ENCODE measurements at places on chromosomes 13 and 19.
A peak's percentile ranks its signal among the peaks of the same experiment; 100 is the strongest.

DNA sequence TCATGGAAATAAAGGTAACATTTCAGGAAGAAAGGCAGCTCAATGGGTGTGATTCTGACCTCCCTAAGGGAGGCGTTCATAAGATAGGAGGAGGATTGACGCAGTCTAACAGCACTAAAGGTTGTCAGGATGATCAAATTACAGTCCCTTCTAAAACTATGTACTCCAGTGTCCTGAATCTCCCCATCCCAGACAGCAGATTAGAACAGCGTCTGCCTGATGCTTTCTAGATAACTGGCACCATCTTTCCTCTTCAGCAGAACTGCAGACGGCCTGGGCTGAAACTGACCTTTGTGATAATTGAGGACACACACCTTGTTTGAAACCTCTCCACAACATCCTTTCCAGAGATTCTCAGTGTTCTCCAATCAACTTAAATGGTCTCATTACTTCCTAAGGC lies 25.5 kb upstream of the SACS start:
- no peak for DNase-seq

- DNase-seq: no peak
These were observed 245.0 kb downstream of the KLF5 start for GRCh38 chr13:73303851-73304250.

GRCh38 chr13:29266261-29266660 lies 329.2 kb downstream of the SLC7A1 start:
- DNase-seq: no peak

GRCh38 chr13:100987948-100988347 lies 313.4 kb upstream of the TMTC4 start:
- DNase-seq: no peak

DNA sequence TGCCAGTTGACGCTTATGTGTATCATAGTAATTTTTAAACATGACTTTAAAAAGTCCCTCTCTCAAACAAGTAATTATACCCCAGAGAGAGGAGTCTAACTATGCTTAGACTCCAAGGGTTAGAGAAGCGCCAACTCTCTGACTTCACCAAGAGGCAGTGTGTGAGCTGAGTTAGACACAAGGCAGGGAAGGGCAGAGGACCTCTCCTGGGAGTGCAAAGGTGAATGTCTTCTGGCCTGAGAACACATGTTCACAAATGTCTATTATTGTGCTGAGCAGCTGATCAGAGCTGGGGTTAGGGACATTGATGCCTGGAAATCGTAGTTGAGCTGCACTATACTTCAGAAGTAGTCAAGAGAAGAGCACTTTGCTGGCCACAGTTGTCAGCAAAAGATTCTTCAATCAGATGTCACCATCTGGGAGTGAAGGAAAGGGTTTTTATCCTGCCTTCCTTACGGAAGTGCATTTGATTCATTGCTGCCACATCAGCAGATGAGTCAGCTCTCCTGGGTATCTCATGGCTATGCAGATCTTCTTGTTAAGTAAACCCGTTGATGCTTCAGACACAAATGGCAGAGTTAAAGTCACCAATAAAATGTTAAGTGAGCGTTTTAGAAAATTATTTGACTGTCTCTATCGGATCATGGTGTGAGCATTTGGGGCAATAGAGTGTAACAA lies 283.2 kb upstream of the ARGLU1 start:
- DNase-seq: no peak

DNA sequence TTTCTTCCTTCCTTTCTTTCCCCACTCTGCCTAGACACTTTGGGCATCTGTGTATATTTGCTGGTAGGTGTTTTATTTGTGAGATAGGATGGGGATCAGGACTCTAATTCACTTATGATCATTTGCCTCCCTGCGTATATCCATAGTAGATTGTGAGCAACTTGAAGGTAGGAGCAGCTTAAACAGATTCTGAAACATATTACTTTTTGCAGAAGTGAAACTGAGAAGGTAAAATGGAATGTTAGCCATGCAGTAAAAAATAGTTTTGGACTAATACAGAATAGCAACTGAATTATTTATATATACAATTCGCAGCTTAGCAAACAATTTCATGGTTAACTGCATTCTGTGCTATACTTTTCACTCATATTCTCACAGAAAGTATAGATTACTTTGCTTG lies 38.7 kb downstream of the RNF6 start:
- no peak for DNase-seq

GRCh38 chr19:31674503-31675192 lies 325.4 kb upstream of the TSHZ3 start:
- no peak for DNase-seq

DNA sequence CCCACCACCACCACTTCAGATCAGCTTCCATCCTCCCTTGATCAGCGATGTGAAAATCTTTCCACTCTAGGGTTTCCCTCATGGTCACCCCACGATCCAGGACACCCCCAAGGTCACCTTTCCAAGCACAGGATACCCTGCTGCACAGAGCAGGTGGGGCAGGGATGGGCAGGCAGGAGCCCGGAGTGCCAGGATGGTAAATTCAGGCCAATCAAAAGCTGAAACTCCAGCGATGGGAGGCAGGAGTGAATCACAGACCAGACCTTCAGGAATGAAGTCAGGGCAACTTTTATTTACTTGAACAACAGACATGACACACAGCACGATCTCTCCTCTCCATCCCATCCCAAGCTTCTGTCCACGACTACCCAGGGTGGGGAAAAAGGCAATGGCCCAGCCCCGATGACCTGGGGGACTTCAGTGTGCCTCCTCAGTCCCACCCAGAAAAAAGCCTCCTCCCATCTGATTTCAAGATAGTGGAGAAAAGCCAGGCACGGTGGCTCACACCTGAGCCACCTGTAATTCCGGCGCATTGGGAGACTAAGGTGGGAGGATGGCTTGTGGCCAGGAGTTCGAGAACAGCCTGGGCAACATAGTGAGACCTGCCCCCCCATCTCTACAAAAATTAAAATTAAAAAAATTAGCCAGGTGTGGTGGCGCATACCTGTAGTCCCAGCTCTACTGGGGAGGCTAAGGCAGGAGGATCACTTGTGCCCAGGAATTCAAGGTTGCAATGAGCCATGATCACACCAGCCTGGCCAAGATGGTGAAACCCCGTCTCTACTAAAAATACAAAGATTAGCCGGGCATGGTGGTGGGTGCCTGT lies 39.2 kb downstream of the ZSWIM4 start:
- DNase-seq: no peak

DNA sequence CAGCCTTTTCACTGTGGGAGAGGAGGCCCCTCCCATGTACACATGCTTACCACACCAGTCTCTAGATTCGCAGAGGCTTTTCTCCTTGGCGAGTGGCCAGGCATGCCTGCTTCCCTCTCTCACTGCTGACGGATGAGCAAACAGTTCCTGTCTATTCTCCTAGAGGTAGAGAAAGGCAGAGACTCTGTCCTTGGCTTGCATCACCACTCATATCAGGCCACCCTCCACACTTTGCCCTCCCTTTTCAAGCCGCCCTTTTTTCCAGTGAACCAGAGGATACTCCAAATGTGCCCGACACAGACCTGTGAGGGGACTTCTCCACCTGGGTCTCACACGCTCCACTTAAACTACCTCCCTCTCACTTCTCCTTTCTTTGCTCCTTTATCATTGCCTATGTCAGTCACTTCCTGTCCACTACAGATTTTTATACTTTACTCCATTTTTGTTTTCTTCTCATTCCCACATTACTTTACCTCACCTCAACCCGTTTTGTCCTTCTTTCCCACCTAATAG lies 284.6 kb downstream of the DNAJC15 start:
- peak; percentile 85 for DNase-seq

GRCh38 chr19:11887611-11888531 lies at the start of gene ZNF69:
Gene ZNF69, plus strand, starts transcription at chr19:11887782. Its CDS starts 142 bp downstream, at chr19:11887924.
- DNase-seq: peak; percentile 4

DNA sequence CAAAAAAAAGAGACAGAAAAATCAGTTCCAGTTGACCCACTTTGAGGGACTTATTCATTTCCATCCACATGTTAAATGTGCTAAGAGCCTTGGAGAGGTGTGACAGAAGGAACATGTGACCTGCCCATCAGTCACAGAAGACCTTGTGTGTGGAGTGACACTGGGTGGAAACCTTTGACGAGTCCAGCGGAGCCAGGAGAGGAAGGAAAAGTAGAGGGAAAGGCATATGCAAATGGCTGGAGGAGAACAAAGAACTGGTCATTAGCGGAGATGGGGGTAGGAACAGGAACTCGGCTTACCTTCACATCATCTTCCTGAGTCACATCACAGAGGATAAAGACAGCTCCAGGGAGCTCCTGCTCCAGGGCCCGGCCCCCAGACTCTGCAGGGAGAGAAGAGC lies 2.3 kb downstream of the HSD17B14 start:
- DNase-seq: no peak

DNA sequence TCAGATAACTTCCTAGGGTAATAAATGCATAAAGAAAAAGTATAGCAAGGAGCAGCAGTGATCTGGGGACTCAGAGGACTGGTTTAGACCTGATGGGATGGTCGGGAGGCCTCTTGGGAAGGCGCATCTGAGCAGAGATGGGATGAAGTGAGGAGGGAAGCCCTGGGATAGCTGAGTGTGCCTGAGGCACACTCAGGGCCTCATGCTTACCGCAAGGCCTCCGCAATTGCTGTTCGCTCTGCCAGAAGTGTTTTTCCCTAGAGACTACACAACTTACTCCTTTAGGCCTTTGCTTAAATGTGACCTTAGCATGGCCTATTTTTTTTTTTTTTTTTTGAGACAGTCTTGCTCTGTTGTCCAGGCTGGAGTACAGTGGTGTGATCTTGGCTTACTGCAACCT lies 4.1 kb upstream of the DLL3 start:
- DNase-seq: no peak

DNA sequence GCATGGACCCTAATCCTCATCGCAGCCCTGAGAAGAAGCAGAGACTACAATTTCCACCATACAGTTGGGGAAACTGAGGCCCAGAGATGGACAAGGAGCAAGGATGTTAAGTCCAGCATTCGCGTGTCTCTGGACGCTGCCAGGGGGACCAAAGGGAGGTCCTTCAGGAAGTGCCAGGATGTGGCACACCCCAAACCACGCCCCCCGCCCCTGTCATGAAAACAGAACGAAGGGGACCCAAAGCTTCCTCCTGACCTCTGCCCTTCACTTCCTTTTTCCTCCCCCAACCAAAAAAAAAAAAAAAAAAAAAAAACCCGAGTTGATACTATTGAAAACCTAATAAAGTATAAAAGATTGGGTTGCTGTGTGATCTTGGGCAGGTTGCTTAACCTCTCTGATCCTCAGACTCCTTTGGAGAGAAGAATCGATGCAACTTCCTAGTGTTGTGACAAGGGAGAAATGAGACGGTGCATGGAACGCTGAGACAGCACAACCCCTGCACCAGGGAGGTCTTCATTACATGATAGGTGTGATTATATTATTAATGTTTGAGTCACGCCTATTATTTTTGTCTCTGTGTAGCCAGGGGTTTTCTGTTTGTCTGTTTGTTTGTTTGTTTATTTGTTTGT lies 2.7 kb upstream of the ZBTB7A start:
- no peak for DNase-seq

GRCh38 chr13:69921156-69921555 lies 186.5 kb upstream of the ATXN8OS start:
- DNase-seq: peak; percentile 30

- DNase-seq: no peak
These were observed 507 bp downstream of the ALG5 start for GRCh38 chr13:36998624-36999041.

DNA sequence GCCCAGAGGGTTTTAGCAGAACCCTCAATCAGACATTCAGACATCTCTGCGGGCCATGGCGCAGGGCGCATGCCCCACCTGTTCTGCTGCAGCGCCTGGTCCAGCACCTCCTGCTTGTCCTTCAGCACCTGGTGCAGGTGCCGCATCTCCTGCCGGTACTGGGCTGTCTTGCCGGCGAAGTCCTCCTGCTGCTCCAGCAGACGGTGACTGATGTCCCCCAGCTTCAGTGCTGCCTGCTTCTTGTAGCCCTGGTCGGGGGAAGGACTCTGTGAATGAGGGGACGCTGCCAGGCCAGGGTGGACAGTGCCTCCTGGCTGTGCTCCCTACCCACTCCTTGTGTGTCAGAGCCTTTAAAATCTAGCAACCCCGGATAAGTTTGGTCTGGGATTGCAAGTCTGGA lies 12.2 kb upstream of the SLC7A9 start:
- DNase-seq: no peak

GRCh38 chr13:76349700-76350099 lies 536.5 kb downstream of the KCTD12 start:
- no peak for DNase-seq

DNA sequence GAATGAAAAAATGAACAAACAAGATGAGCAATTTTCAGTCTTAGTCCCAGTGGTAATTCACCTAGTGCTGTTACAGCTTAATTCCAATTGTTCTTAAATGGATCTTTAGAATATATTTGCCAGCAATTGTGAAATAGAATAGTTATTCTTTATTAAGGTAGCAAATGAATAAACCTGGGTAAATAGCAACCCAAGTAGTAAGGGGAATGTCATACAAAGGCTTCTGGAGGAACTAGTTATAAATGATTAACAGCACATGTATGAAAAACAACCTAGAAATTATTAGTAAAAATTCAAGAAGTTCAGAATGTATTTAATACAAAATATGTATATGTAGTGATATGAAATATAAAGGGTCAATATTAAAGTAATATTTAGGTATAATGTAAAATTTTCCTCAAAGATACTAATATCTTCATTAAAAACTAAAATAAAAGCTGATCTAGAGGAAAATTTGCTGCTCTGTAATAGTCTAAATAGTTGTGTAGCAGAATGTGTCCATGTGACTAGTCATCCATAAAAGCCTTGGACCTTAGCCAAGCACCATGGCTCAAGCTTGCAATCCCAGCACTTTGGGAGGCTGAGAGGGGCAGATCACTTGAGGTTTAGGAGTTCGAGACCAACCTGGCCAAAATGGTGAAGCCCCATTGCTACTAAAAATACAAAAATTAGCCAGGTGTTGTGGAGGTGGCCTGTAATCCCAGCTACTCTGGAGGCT lies 535.9 kb upstream of the ATXN8OS start:
- DNase-seq: no peak

GRCh38 chr13:45341799-45342500 lies 967 bp upstream of the TPT1 start:
- no peak for DNase-seq

DNA sequence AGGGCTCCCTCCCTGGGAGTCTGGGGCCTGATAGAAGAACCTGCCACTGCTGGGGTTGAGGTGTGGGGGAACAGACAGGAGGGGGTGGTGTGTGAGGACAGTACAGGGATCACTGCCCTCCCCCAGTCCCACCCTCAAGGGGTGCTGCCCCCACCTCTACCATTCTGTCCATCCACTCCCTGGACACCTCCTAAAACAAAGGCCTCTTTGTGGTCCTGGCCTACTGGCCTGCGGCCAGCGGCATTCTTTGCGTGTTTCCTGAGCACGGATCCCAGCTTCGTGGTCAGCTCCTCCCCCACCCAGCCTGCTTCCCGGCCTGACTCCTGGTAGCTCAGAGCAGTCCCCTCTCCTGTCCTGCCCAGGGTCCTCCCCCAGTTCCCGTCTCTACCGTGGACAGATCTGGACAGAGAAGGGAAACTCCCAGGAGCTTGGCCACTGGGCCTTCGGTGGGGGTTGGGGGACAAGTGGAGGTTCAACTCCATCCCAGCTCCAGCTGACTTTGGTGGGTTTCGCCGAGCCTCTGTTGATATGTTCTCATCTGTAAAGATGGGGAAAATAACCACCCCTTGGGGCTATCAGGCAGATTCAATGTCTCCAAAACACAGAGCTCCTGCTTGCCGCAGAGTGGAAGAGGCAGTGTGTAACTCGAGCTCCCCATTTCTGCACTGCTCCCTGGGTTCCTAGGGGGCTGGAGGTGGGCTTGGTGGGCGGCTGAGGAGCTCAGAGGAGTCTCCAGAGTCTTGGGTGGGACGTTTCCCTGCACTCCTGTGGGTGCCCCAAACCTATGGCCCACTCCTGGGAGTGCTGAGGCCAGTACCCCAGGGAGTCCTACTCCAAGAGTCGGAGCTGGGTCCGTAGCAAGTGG lies 48.7 kb downstream of the LYL1 start:
- DNase-seq: no peak

All from COR-L47 (cell line).